Fibroblast of skin of right quadriceps (primary cell): ENCODE measurements at places on chromosomes 3 and 15.

- DNase-seq = peak; percentile 38
These were observed 7.0 kb downstream of the ADIPOQ start for GRCh38 chr3:186849374-186849975.

GRCh38 chr3:170778240-170779217 is 91.5 kb downstream of the RPL22L1 start:
- DNase-seq = no peak

DNA sequence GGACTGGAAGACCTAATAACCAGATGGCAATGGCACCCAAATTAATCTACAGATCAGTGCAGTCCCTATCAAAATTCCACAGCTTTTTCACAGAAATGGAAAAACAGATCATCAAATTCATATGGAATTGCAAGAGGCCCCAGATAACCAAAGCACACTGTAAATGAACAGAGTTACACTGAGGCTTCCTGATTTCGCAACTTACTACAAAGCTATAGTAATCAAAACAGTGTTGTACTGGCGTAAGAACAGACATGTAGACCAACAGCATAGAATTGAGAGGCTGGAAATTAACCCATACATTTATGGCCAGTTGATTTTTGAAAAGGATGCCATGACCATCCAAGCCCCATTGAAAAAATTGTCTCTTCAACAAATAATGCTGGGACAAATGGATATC is 16.2 kb downstream of the XPC start:
- no peak for DNase-seq

GRCh38 chr3:187504435-187504834 is 136.2 kb downstream of the RTP4 start:
- DNase-seq = no peak

DNA sequence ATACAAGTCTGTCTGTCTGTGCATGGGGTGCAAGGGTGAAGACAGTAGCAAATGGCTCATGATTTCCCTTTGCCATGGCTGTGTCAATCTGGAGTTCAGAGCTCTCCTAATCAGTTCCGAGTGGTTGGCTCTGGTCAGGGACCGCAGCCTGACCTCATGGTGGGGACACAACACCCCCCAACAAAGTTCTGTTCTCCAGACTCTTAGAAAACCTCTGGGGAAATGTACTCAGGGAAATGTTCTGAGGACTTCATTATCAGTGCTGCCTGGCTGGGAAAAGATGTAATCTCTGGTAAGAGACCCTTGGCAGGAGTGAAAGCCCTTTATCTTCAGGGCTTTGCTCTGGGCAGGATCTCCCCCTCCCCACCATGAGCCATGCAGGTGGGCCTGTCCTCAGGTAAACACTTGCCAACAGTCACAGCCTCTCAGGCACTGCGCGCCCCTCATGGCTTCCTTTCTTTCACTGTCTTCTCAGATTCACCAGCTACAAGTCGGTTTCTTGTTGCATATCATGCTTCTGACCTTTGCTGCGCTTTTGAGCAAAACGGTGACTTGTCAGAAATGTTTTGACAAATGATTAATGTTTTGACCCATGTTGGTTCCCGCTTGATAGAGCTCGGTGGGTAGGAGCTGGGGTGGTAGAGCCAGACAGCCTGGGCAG is 95.5 kb downstream of the ST6GAL1 start:
- DNase-seq = no peak

GRCh38 chr15:84606653-84607120 is 5.9 kb downstream of the ZSCAN2 start:
- no peak for DNase-seq

DNA sequence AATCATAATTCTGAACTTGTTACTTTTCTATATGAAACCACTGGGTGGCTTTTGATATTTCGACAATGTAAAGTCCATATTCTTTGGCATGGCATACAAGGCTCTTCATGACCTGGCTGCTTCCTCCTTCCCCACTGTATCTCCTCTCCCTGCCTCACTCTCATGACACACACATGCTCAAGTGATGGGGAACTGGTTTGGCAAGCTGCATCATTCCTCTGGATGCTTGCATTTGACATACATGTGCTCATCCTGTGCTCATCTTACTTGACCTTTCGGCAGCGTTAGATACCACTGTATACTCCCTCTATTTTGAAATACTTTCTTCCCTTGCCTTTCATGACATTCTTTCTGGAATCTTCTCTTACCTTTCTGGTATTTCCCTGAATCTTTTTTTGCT is 51.8 kb upstream of the ZDHHC23 start:
- no peak for DNase-seq

GRCh38 chr3:188513662-188514328 is 359.8 kb downstream of the LPP start:
- DNase-seq = no peak

- no peak for DNase-seq
These were observed 58.7 kb downstream of the GOLIM4 start for GRCh38 chr3:168037020-168037419.
